ENCODE measurements at places on chromosomes 3 and 15.
A peak's percentile ranks its signal among the peaks of the same experiment; 100 is the strongest.

- no peak for DNase-seq
These were observed 34.6 kb downstream of the CD200R1L start for GRCh38 chr3:112811917-112812660.

DNA sequence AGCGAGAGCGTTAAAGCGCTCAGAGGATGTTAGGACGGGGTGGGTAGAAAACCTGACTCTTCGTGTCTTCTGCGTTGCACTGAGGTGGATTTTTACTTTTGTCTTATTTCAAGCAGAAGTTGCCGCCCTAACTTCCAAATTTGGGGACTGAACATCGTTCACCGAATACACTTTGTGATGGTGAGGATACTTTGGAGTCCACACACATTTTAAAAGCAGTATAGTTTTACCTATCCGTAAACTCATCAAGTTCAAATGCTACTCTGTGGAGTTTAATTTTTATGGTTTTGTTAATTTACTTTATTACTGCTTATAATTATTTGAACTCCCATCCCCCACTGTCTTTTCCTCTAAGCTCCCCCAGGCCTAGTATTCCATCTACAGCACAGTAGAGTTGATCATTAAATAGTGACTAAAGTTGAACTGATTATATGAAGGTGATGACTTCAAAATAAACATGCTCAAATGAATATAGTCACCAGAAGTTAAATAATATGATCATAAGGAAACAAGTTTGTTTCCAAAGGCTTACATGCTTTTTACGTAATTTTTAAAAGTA lies 617 bp upstream of the EOGT start:
- no peak for DNase-seq

DNA sequence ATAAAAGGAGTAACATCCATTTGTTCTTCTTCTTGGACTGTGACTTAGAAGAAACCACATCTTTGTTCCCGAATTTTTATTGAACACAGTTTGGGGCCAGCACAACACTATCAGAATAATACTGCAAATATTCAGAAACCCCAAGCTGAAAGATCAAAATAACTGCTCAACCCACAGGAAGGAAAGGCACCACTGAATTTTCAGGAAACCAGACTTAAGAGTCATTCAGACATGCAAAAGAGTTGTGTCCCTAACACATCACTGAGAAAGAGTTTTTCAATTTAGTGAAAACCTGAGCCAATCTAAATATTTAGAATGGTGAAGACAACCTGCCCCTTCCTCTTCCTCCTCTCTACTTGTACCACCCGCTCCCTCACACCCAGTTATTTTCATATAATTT lies 295.0 kb upstream of the RORA start:
- DNase-seq: no peak

DNA sequence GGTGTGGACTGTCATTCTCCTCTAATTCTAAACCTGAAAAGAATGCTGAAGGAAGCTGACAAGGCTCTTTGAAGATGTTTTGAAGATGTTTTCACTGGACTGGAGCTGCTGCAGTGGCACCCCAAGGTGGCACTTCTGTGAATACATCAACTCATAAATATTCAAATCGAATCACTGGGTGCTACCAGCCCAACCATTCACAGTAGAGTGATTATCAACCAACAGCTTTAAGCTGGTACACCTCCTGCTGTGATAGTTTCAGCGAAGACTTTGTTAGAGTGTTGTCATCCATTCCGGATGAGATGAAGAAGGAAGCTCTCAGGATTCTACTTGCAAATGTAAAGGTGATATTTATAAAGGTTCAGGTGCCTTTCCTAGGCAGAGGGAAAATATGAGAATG lies 106.6 kb downstream of the LSAMP start:
- DNase-seq: peak; percentile 17

DNA sequence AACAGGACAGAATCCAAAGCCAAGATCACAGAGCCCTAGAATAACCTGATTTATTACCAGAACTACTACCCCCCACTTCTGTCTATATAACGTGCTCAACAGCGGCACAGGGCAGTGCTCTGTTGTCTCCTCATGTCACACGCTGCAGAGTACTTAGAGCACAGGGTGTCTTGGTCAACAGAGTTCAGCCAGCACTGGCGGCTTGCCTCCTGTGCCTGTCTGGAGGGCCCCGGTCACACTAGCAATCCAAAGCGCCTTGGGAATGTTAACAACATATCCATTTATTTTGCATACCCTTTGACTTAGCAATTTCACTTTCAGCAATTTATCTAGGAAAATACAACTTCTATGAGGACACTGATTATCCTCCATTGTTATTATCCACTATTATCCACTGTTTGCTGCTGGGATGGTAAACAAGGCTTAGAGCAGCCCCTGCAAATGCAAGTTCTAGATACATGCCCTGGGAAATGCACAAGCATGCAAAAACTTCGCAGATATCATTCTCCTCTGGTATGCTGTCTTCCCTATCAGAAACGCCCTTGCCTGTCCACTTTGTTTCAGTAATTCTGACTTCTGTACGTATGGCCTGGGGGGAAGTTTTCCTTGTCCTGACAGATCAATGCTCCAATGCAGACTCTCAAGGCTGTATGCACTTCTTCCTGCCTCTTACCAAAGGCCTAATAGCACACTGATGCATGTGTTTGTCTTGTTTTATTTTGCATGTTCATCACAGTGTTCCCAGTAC lies 86.2 kb upstream of the OCA2 start:
- DNase-seq: no peak

GRCh38 chr15:48940508-48940907 lies 23.2 kb downstream of the SHC4 start:
- DNase-seq: no peak

- no peak for DNase-seq
These were observed 22.7 kb upstream of the ZNF639 start for GRCh38 chr3:179299999-179300613.

DNA sequence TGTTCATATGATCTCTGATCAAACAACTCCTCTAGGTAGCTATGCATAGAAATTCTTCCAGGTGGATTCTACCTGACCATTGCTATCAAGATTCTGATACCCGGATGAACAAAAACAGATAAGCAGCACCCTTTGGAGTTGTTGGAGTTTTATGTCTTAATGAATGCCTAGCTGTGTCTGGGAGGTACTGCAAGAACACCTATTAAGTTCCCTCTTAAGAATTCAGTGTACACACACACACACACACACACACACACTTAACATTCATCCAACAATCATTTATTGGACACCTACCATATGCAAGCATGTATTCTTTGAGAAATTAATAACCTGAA lies 58.1 kb upstream of the FNDC3B start:
- DNase-seq: no peak

- no peak for DNase-seq
These were observed 104.8 kb downstream of the ETFA start for GRCh38 chr15:76206325-76206976.

DNA sequence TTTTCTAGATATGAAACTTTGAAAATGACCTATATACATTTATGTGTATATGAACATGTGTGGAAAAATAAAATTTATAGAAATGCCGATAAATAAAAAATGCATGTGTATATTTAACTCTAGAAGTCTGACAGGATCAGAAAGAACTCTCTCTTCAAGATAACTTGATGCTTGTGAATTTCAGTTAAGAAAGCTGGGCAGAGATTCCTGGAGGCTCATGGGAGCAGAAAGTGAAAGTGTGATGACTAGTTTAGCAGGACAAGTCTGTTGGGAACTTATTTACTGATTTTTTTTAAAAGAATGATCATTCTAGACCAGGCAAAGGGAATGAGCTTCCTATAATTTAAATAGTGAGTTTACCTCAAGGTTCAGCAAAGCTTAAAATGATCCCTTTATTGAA lies 81.5 kb upstream of the KCNAB1 start:
- DNase-seq: no peak

DNA sequence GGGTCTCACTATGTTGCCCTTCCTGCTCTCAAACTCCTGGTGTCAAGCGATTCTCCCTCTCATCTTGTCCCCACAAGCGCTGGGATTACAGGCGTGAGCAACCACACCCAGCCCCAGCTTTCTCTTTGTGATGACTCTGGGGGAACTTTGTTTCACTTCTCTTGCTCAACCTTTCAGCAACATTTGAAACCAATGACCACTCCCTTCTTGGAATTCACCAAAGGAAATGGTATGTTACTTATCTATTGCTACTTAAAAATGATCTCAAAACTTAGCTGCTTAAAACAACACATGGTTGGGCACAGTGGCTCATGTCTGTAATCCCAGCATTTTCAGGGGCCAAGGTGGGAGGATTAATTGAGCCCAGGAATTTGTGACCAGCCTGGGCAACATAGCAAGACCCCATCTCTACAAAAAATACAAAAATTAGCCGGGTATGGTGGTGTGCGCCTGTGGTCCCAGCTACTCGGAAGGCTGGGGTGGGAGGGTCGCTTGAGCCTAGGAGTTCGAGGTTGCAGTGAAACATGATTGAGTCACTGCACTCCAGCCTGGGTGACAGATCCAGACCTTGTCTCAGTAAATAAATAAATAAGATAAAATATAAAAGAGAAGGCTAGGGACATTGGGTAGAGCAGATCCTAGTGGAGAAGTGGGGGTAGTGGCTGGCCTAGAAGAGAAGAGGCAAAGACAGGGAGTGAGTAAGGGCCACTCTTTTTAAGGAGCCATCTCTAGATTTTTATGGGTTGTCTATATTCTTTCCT lies 10.3 kb upstream of the COPG1 start:
- no peak for DNase-seq

GRCh38 chr3:60013241-60013640 lies 963.4 kb upstream of the CFAP20DC start:
- no peak for DNase-seq

DNA sequence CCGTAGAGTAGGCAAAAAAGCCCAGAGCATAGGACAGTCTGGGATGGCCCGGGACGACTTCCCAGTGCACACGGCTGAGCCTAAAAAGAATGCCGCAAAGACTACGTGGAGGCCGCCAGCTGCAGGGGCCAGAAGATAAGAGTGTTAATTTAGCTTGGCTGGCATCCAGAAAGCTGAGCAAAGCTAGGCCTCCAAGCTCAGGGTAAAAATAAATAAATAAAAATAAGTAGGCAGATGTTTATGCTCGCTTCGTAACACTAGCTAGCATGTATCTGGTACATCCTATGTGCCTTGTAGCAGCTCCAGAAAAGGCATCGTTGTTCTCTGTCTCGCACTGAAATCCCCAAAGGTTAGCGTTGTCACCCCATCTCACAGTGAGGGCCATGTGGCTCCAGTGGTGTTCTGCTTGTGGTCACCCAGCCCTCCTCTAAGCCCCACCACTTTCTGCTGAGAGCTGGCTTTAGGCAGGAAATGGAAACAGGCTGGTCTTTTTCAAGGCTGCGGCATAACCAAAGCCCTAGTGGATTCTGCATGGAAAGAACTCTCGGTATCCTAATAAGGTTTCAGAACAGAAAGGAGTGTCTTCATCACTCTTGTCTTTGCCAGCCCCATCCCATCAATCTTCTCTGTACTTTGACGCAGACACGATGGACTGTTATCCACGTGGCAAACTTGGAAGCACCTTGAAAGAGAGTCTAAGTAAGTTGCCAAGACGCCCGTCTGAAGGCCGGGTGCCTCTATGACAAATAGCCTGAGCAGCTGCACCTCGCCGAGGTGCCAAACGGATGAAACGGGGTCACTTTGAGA lies 58.1 kb upstream of the MEF2A start:
- DNase-seq: no peak

- DNase-seq: no peak
These were observed 8.0 kb downstream of the OR5K3 start for GRCh38 chr3:98398513-98398912.

- no peak for DNase-seq
These were observed 222.7 kb upstream of the PLSCR5 start for GRCh38 chr3:146827836-146828235.

- DNase-seq: no peak
These were observed 69.1 kb downstream of the TTC23 start for GRCh38 chr15:99180086-99180963.

DNA sequence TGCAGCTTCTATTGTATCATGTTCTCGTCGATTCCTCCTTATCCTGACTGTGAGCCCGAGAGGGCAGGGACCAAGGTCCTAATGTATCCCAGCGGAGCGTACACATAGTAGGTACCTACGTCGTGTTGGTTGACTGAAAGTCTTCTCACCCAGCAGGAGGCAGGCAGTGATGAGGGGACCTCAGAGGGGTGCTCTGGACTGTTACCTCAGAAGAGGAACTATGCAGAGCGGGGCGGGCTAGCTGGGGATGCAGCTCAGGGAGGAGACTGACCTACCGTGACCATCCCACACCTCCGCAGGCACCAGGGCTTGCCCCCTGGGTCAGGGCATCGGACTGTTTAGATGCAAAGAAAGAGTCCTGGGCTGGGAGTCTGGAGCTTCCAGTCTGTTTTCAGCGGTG lies 11.4 kb downstream of the CHAC1 start:
- no peak for DNase-seq

DNA sequence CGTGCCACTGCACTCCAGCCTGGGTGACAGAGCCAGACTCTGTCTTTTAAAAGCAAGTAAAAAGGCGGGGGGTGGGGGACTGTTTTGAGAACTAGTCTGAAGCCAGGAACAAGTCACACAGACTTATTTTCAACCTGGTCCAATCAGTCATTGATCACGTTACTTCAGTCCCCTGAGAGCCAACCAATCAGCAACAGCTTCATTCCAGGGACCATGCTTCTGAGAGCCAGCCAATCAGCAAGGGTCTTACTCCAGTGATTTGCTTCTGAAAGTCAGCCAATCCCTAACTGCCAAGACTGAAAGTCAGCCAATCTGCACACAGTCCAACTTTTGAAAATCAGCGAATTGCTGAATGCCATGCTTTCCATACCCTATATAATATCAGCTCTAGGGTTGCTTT lies 48.6 kb upstream of the C15orf39 start:
- DNase-seq: no peak

GRCh38 chr3:4523710-4524698 lies 30.9 kb downstream of the ITPR1 start:
- no peak for DNase-seq

DNA sequence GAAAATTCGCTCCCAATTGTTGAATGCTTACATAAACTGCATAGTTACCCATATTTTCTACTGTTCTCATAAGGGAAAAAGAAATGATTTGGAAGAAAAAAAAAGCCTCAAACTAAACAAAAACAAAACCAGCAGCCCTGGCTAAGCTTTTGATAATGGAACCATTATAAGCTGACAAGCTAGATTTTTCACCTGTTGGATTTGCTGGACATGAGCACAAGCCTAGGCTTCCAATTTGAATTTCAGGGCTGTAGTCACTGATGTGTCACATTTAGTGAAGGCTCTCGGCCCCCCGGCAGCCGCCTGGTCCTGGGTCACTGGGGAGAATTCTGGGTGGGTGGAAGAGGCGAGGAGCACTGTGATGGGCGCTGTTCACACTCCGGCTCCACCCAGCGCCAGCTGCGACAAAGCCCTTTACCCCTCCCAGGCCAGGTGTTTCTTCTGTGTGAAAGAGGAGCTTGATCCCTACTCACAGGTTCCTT lies 4.6 kb downstream of the FBXL22 start:
- no peak for DNase-seq

- DNase-seq: no peak
These were observed 22.8 kb upstream of the TM2D3 start for GRCh38 chr15:101675015-101675414.

All from iPS DF 19.7 (cell line).